ENCODE measurements at places on chromosomes 4 and X.

- no peak for DNase-seq
Observed at GRCh38 chr4:173345648-173346047, 11.5 kb upstream of the HMGB2 start.

GRCh38 chr4:85092536-85092935, 126.0 kb upstream of the WDFY3 start:
- no peak for DNase-seq

GRCh38 chr4:8540991-8541390, 39.2 kb upstream of the GPR78 start:
- DNase-seq: no peak

GRCh38 chr4:82758701-82759685, 39.6 kb downstream of the SCD5 start:
- DNase-seq: no peak

DNA sequence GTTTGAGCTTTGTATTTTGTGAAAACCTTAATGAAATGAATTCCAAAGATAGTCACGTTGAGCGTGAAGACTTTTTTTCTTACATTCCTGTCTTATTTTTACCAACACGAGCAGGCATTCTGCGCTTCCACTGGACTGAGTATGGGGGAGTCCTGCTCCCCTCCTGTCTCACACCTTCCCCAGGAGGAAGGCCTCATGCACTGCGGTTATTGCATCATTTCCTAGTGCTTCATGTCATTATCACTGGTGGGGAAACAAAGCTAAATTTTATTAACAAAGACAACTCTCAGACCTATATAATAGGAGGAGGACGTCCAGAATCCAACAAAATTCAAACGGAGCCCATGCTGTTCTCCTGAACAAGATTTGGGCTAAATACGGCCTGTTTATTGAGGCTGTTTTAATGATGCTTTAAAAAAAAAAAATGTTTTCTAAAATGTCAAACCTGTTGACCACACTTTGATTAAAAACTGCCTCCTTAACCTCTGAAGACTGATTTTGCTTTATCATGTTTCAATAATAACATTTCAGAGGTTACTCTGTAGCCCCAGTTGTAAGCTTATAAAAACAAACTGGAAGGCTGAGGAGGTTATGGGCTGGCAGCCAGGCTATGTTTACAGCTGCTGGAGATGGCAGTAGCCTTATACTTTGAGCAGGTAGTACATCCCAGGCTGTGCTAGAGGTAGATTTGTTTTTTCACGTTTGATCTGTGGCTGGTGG, 118.0 kb downstream of the SOWAHB start:
- no peak for DNase-seq

GRCh38 chrX:10043386-10043785, 76.2 kb downstream of the CLDN34 start:
- DNase-seq: no peak

- DNase-seq: no peak
Observed at GRCh38 chr4:25769251-25769650, 93.5 kb downstream of the SEL1L3 start.

GRCh38 chr4:158871335-158871724, 102.5 kb downstream of the FNIP2 start:
- DNase-seq: no peak

DNA sequence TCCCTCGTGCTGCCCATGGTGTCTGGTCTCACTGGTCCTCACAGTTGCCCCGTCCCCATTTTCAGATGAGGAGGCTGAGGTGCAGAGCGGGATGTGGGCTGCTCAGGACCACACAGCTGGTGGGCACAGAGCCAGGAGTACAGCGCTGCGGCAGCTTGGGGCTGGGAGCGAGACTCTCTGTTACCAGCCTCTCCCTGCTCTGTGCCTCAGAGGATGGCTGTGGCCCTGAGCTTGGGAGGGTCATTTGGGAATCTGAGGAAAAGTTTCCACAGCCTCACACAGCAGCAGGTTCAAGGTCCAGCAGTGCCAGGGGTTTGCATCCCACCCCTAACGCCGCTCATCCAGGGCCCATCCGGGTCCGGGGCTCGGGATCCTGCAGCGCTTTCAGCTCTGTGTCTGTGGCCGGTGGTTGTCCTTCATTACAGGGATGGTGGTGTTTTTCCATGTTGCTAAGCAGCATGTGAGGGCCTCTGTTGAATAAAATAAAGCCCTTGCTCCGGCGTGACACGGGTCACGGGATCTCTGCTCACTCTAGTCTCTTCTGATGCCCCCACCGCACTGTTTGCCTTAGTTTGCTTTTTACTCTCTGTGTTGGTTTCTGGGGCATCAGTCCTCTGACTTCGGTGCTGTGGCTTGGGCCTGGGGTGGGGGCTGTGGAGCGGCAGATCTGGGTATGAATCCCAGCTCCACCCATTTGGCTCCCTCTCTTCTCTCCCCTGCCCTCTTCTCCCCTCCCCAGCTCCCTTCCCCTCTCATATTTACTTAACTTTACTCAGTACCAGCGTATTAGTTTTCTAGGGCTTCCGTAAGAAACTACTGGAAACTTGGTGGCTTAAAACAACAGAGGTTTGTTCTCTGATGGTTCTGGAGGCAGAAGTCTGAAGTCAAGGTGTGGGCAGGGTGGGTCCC, 6.5 kb downstream of the WFS1 start:
- DNase-seq: no peak

GRCh38 chrX:86171366-86171765, 23.1 kb downstream of the DACH2 start:
- no peak for DNase-seq

GRCh38 chrX:13955095-13955647, 74.5 kb downstream of the GEMIN8 start:
- no peak for DNase-seq

- no peak for DNase-seq
Observed at GRCh38 chrX:133497356-133497755, 82.1 kb upstream of the GPC4 start.

DNA sequence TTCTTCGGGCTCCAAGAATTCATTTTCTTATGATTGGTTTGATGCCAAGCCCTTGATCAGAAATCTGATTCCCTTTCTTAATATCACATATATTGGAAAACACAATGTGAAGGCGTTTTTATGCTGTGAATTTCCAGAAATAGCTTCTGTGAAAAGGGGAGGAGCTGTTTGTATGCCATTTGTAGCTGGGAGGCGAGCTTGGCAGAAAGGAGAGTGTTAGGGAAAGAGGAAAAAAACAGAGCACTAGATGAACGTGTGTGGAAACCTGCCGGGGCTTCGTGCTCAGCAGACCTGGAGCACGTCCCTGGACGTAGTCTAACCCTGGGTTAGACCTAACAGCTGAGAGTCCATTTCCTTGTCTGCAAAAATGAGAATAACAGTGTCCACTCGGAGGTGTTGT, 3.4 kb downstream of the CLCN4 start:
- DNase-seq: no peak

DNA sequence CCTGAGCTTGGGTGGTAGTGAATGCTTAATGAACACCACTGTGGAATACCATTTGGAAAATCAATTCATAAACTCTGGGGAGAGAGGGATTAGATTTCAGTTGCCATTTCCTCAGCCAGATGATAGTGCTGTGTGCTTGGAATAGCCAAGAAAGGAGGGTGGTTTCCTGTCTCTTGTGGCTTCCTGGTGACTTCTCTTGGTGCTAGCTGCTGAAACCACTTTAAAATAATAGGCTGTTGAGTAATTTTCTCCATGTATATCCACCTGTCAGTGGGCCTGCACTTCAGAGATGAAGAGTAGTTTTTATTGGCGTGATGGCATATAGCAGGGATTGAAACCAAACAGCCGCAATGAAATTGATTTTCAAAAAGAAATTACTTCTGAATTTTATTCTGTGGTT, 11.8 kb downstream of the EDA start:
- DNase-seq: no peak

- peak; percentile 20 for DNase-seq
Observed at GRCh38 chrX:9352694-9353411, 112.0 kb upstream of the TBL1X start.

- no peak for DNase-seq
Observed at GRCh38 chr4:58688568-58688967, 1578.4 kb upstream of the IGFBP7 start.

DNA sequence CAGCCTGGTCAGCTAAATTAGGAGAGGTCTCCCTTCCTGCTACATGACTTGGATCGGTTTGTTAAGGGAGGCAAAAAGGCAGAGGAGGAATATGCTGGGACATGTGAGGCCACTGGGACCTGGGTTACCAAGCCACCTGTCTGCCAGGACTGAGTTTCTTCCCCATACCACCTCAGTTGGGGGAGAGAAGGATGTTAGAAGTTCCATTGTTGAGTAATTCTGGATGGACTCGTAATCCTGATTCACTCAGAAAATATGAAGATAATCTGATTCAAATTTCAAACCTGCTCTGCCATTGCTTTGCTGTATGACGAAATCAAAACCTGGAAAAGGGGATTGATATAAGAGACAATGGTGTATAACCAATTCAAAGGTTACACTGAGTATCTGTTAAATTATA, 97.4 kb upstream of the S100G start:
- no peak for DNase-seq

GRCh38 chrX:25181775-25182174, 166.0 kb upstream of the ARX start:
- no peak for DNase-seq

GRCh38 chrX:106378616-106379015, 210.5 kb downstream of the PWWP3B start:
- DNase-seq: peak; percentile 2

- no peak for DNase-seq
Observed at GRCh38 chr4:186688150-186688943, 35.3 kb downstream of the FAT1 start.

- no peak for DNase-seq
Observed at GRCh38 chrX:68999356-68999755, 165.9 kb downstream of the PJA1 start.

DNA sequence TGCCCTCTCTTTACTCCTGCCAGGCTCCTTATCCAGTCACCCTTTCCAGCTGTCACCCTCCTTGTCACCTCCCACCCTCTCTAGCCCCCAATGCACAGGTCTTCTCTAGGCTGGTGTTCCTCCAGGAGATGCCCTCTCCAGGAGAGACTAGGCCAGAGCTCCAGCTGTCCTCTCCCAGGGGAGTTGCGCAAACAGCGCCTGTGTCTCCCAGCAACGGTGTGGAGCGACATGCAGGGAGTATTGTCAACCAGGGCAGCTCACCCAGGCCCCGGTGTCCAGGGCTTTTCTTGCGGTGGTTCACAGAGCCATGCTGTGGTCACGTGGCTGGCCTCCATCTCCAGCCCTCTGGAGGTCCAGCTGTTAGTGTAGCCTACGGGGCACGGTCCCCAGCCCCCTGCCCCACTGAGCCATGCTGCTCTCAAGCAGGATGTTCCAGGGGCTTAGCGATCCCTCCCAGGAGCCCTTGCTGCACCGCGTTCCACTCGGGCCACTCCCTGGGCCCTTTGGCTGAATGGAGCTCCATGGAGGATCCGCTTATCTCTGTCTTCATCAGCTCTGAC, 34.8 kb downstream of the CCNQ start:
- no peak for DNase-seq

GRCh38 chrX:78133238-78133960, 6.1 kb downstream of the TAF9B start:
- no peak for DNase-seq

GRCh38 chr4:54110019-54110416, 10.1 kb downstream of the GSX2 start:
- DNase-seq: no peak

- no peak for DNase-seq
Observed at GRCh38 chr4:170805352-170805751, 715.6 kb upstream of the AADAT start.

- DNase-seq: no peak
Observed at GRCh38 chrX:50108264-50108663, 92.5 kb downstream of the AKAP4 start.

GRCh38 chr4:125390126-125390525, 75.4 kb downstream of the FAT4 start:
- DNase-seq: no peak

DNA sequence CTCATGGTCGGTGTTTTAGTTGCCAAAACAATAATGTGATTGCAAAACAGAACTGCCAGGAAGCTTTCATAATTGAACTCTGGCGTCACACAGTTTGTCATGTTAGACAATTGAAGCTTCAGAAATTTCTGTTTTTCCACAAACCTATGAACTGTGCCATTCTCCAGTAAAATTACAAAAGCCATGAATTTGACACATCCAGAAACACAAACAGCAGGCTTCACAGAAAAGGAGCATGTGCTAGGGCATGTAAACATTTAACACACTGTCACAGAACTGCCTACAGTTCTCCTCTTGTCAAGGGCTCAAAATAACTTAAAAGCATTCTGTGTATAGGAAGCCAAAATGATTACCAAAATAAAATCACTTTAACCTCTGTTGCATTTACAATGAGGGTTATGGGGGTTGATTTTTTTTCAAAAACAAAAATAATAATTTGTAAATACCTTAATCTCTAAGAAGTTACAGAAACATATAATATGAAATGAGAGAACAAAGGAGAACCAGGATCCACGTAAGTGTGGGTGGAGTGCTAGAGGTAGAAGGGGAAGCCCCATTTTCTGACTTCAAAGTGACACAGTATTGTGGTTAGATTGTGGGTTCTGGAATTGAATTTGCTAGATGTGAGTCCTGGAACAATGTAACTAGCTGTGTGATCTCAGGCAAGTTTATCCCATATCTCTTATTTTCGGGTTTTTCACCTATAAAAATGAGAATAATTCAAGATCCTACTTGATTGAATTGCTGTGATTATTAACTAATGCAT, 295.0 kb downstream of the CENPC start:
- DNase-seq: no peak

- DNase-seq: no peak
Observed at GRCh38 chr4:75229806-75230570, 284.2 kb downstream of the RCHY1 start.

DNA sequence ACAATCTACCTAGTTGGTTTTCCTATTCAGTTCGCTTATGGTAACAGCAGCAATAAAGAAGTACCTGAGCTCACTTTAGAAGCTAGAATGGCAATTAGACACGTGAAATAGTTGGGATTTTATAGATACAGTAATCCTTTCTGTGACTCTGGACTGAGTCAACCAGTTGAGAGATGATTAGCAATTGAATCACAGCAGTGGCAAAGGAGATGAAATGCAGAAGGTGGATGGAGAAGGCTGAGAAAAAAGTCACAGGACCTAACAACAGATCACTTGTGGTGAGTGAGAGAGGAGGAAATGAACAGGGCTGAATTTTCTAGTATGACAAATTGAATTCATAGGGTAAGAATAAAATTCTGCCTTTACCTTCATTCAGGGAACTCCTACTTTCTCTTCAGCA, 197.1 kb upstream of the MAGEB18 start:
- DNase-seq: no peak

DNA sequence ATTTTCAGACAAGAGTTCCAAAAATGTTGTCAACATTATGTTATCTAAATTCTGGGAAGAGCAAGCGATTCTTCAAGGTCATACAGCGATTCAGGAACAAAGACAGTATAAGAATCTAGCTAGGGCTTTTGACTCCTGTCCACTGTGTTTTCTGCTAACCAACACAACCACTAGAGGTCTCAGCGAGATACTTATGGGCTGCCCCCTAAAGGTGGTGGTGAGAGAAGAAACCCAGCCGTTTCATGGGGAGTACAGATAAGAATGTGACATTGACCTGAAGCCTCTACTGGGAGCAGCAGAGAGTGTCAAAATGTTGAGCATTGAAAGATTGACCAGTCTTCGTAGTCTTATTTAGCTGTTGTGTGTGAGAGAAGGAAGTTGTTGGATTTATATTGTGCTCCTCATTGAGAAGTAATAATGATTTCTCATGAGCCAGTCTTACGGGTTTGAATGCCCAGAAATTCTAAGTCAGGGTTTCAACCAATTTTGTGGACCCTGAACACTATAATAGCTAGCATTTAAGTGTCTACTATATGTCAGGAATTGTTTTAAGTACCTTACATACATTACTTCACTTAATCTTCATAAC, 168.3 kb downstream of the SPRY1 start:
- DNase-seq: peak; percentile 24

- no peak for DNase-seq
Observed at GRCh38 chr4:1019729-1020470, 8.5 kb downstream of the FGFRL1 start.

- no peak for DNase-seq
Observed at GRCh38 chrX:77167993-77168392, 279.2 kb upstream of the FGF16 start.

Data from central memory CD4-positive, alpha-beta T cell (primary cell).